ENCODE measurements at places on chromosomes 4 and X. TPM values are rescaled to one million over a fixed set of nuclear protein-coding genes. Genes with fewer than 3 reads are reported as not detected.

GPAT3 gene
- not detected for total RNA-seq

CT45A10 gene
- total RNA-seq: not detected

ZNF711 gene
- 34.7 TPM for total RNA-seq

PNMA3 gene
- 2.9 TPM for total RNA-seq

TMEM31 gene
- not detected for total RNA-seq

EMCN gene
- total RNA-seq: not detected

RHOXF2B gene
- not detected for total RNA-seq

FDCSP gene
- total RNA-seq: not detected

ITIH6 gene
- 0.03 TPM for total RNA-seq

DNA sequence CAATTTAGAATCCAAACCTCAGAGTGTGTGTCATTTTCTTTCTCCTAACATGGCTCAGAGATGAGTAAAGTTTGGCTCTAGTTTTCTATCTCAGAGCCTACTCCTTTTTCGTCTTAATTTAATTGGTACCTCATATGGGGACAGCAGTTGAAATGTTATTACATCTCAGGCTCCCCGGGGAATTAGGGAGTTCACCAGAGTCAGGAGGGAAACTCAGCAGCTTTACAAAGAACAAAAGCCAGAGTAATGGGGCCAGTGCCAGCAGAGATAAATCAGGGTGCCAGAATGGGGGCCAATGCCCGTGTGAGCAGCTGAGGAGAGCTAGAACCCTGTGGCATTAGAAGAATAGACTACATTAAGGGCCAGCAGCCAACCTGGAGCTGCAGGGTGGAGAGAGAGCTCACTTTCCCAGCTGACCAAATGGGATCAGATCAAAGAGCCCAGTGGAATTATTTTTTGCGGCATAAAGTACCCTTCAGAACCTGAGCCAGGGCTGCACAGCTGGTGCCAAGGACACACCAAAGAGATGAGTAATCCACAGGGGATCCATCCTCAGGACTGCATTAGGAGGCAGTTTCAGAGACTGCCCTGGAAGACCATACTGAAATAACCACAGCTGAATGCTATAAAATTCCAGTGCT lies 207.1 kb upstream of the DKK2 start:
- no peaks in the 10 kb centered on the region for H3K27me3 ChIP-seq
- no peak overlapping the region for H3K27ac ChIP-seq
- H3K36me3 ChIP-seq: no peaks in the 10 kb centered on the region
- DNase-seq: no peak
- no peak overlapping the region for H3K4me3 ChIP-seq
- H3K4me1 ChIP-seq: no peaks in the 10 kb centered on the region

GRCh38 chr4:60885011-60885410 lies 315.1 kb upstream of the ADGRL3 start:
- no peaks in the 10 kb centered on the region for H3K36me3 ChIP-seq
- DNase-seq: no peak
- H3K4me3 ChIP-seq: no peak overlapping the region

DNA sequence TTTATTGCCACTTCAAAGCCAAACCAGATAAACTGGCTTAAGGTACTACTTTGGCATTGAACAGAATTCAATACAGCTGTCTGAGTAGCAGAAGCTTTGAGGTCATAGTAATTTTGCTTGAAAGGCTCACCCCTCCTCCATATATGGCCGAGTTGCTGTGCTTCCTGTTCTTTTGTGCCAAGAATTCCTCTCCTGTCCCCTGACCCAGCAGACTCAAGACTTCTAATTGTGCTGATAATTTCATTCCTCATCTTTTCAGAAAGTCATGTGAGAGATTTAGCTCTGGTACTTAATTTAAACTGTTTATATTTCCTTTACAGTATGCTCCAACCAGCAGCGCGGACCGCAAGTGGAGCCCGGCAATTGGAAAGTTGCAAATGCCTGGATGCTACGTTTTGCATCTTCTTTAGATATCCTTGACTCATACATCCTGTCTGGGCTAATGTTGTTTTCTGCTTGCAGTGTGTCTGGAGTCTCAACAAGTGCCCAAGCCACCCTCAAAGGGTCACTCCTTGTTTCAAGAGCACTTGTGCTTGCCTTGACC lies 373.4 kb downstream of the PDGFC start:
- H3K36me3 ChIP-seq: no peaks in the 10 kb centered on the region
- no peak overlapping the region for H3K4me3 ChIP-seq
- no peak for DNase-seq
- H3K27ac ChIP-seq: no peak overlapping the region

- DNase-seq: no peak
- H3K36me3 ChIP-seq: no peaks in the 10 kb centered on the region
- no peaks in the 10 kb centered on the region for H3K4me1 ChIP-seq
- H3K4me3 ChIP-seq: no peak overlapping the region
- no peak overlapping the region for H3K27ac ChIP-seq
Measured at GRCh38 chr4:7989654-7990053, 50.0 kb upstream of the AFAP1 start.

DNA sequence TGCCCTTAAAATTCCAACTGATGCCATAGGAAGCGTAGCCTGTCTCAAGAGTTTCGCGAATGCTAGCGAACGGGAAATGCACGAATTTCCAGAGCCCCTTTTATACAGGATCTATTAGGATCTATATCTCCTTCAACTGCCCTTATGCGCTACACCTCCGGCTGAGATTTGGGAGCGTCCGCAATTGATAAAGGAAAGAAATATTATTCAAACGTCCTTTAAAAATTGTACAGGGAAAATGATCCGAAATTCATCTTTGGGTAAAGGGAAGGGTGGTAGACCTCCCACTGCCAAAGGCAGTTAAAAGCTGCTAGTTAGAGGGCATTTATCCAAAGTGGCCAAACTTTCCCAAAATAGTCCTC lies 609 bp downstream of the NR3C2 start:
- peaks cover 18% of the 10 kb centered on the region for H3K4me1 ChIP-seq
- DNase-seq: peak; percentile 37
- H3K27me3 ChIP-seq: peaks cover 74% of the 10 kb centered on the region
- H3K4me3 ChIP-seq: peak overlapping the region; percentile 77
- H3K27ac ChIP-seq: no peak overlapping the region
- H3K36me3 ChIP-seq: no peaks in the 10 kb centered on the region

DNA sequence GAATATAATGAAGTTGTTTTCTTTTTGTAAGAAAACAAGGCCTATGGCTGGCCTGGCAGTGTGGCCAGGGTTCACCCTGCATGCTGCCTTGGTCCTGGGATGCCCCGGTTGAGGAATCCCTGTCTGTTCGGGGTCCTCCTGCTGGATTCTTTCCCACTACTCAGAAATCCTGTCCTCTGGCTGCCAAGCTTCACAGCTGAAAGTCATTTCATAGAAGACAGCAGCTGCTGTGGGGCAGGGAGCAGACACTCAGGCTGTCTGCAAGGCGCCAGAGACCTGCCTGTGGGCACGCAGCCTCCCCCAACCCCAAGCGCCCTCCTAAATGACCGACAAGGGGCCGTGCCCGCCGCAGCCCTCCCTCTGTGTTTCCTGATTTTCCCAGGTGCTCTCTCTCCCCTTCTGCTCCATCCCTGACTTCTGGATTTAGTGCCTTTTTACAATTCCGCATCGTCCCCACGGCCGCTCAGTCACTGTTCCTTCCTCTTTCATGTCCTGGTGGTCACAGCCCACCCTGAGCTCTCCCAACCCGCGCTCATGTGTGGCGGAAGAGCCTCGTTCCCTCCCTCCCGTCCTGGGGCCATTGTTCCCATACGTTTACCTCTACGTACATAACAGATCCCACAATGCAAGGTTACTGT lies 27.5 kb downstream of the ZFYVE28 start:
- DNase-seq: no peak
- no peaks in the 10 kb centered on the region for H3K36me3 ChIP-seq
- no peak overlapping the region for H3K4me3 ChIP-seq

GRCh38 chr4:141719585-141719984 lies 83.2 kb downstream of the IL15 start:
- H3K27ac ChIP-seq: no peak overlapping the region
- no peaks in the 10 kb centered on the region for H3K4me1 ChIP-seq
- DNase-seq: no peak

- H3K36me3 ChIP-seq: no peaks in the 10 kb centered on the region
- H3K27ac ChIP-seq: no peak overlapping the region
- H3K27me3 ChIP-seq: no peaks in the 10 kb centered on the region
- peaks cover 21% of the 10 kb centered on the region for H3K4me1 ChIP-seq
- H3K4me3 ChIP-seq: no peak overlapping the region
Measured at GRCh38 chr4:78320349-78320935, 231.1 kb upstream of the ANXA3 start.

DNA sequence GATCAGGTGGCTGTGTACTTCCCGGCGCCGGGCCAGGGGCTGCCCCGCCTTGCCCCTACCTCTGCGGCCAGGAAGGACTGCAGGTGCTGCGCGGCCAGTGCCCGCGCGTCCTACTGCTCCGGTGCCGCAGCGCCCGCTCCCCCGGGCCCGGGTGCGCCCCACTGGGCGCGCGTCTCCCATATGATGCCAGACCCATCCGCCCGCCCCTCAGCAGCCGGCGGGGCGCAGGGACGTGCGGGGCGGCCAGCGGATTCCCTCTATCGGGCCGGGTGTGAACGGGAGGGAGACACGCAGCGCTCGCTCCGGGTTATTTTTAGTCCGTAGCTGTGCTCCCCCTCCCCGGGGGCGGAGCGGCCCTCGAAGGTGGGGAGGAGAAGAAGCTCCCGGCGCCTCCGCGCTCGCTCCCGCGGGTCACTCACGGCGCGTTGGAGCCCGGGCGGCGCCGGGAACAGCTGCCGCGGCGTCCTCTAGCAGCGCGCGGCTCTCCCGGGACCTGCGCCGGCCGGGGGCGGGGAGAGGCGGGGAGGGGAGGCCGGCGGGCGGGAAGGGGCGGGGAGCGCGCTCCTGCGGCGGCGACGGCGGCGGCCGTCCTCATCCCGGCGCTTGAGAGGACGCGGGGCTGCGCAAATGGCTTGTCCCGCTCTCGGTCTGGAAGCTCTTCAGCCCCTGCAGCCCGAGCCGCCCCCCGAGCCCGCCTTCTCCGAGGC lies 103.6 kb downstream of the UCHL1 start:
- H3K4me3 ChIP-seq: peak overlapping the region; percentile 98
- peak; percentile 92 for DNase-seq
- H3K4me1 ChIP-seq: peaks cover 31% of the 10 kb centered on the region
- no peak overlapping the region for H3K27ac ChIP-seq

GRCh38 chrX:54182194-54182863 lies 725 bp downstream of the FAM120C start:
- DNase-seq: peak; percentile 57
- no peaks in the 10 kb centered on the region for H3K27me3 ChIP-seq
- peak overlapping the region; percentile 75 for H3K4me3 ChIP-seq
- H3K4me1 ChIP-seq: peaks cover 15% of the 10 kb centered on the region
- no peak overlapping the region for H3K27ac ChIP-seq

DNA sequence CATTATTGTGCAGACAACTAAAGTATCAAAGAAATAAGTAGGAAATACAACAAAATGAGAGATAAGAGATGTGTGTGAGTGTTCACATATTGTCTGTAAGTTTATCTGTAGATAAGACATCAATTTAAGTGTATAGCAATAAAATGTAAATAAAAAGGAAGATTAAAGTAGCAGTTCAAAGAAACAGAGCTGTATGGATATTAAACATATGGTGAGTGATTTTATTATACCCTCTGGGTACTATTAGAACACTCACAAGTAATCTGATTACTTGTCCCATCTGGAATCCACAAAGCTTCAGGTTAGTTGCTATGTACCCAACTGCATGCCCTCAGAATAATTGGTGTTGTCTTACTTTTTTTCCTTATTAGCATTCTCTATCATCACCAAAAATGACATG lies 747.9 kb upstream of the ADGRL3 start:
- no peak overlapping the region for H3K4me3 ChIP-seq
- no peaks in the 10 kb centered on the region for H3K4me1 ChIP-seq
- DNase-seq: no peak

GRCh38 chr4:184506527-184507121 lies 32.3 kb upstream of the IRF2 start:
- no peak overlapping the region for H3K27ac ChIP-seq
- no peak overlapping the region for H3K4me3 ChIP-seq
- H3K4me1 ChIP-seq: peaks cover 2% of the 10 kb centered on the region
- no peak for DNase-seq
- H3K36me3 ChIP-seq: no peaks in the 10 kb centered on the region
- no peaks in the 10 kb centered on the region for H3K27me3 ChIP-seq

GRCh38 chr4:40283413-40283812 lies 51.7 kb upstream of the CHRNA9 start:
- H3K4me3 ChIP-seq: no peak overlapping the region
- no peak overlapping the region for H3K27ac ChIP-seq
- no peaks in the 10 kb centered on the region for H3K27me3 ChIP-seq
- H3K4me1 ChIP-seq: peaks cover 5% of the 10 kb centered on the region

DNA sequence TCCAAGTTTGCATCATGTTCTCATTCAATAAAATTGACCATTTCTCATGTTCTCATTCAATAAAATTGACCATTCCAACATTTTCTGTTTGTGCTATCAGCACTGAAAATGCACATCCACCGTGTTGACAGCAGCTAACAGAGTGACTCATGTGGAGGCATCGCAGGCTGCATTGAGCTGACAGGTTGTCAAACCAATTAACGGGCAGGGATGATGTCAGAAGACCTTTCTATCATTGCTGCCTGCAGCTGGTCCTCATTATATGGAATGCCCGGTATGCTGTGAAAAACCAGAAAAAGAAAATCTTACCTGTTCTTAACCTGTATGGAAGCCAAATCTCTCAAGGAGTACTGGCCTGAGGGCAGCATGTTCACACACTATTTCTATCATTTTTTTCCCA lies 202.0 kb downstream of the SMIM20 start:
- H3K4me3 ChIP-seq: no peak overlapping the region
- no peaks in the 10 kb centered on the region for H3K36me3 ChIP-seq
- no peaks in the 10 kb centered on the region for H3K4me1 ChIP-seq

DNA sequence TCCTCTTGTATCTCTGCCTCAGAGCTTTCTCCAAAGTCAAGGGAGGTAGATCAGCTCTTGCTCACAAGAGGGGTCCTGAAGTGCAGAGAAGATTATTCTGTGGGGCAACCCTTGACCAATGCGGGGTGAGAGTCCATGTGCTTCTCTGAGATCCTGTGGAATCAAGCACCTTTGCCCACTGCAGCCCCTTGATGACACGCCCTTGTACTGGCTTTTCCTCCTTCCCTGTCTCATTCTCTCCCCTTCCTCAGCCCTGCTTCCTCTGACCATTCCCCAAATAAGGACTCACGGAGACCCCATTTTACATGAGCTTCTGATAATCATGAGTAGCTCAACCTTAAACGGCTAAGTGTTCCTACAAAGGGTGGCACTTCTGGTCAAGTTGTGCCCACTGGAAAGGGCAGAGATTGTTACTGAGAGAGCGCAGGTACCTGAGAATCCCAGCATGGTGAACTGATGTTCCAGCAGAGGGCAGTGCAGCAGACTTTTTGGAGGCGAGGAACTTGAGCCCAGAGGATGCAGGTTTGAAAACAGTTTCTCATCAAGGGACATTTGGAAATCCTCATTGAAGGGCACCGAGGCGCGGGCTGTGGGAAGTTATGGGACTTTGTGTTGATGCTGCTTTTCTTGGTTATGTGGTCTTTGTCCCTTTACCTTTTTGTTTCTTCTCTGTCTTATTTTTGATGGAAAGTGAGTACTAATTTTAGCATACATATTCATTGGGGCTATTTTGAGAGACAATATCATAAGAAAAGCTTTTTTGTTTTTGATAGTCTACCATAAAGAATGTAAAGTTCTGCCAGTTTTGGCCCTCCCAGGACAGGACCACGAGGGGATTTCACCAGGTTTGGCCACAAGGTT lies 201.3 kb downstream of the RBM46 start:
- no peaks in the 10 kb centered on the region for H3K36me3 ChIP-seq
- H3K27me3 ChIP-seq: no peaks in the 10 kb centered on the region
- no peaks in the 10 kb centered on the region for H3K4me1 ChIP-seq
- H3K27ac ChIP-seq: no peak overlapping the region
- DNase-seq: peak; percentile 81
- no peak overlapping the region for H3K4me3 ChIP-seq

Measured in neural progenitor cell (in vitro differentiated cells).